ENCODE measurements at places on chromosomes 4 and X.

GRCh38 chrX:124747295-124747694 is 400.9 kb downstream of the SH2D1A start:
- DNase-seq = no peak

- DNase-seq = no peak
Measured at GRCh38 chr4:88503344-88503743, 20.2 kb downstream of the PYURF start.

DNA sequence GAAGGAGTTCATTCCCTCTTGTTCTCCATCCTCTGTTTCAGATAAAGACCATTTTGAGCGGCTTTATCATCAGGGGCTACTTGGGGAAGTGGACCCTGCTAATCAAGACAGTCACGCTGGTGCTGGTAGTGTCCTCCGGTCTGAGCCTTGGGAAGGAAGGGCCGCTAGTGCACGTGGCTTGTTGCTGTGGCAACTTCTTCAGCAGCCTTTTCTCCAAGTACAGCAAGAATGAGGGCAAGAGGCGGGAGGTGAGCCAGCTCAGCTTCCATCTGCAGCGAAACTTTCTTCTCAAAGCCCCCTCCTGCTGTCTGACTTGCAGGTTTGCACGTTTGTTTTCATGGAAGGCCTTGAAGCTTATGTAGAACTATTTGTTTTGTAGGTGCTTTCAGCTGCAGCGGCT is 49.5 kb downstream of the CLCN4 start:
- DNase-seq = no peak

- DNase-seq = no peak
Measured at GRCh38 chrX:10512741-10513140, 107.6 kb downstream of the MID1 start.

DNA sequence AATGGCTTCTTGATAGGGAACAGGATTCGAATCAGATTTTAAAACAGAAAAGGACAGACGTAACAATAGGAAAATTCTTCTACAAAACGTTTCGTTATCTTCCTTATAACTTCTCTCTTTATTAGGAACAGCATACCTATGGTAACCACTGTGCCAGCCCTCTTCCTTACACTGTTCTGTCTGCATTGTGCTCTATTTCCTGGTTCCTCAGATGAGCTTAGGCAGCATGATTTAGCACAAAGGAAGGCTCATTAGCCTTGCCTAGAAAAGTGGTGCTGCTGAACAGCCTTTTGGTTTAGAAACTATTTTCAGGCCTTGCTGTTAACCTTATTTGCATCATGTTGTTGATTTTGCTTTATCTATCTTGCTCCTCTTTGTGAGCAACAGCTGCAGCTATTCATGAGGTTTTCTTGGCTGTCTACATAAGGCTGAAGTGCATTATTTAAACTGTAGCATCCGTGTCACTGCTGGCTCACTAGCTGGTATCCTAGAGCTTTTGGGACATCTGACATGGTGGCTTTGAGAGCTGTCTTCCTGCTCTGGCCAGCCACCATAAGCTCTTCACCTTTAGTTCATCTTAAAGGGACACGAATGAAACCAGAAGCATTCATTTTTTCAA is 69.9 kb upstream of the NRK start:
- DNase-seq = no peak

DNA sequence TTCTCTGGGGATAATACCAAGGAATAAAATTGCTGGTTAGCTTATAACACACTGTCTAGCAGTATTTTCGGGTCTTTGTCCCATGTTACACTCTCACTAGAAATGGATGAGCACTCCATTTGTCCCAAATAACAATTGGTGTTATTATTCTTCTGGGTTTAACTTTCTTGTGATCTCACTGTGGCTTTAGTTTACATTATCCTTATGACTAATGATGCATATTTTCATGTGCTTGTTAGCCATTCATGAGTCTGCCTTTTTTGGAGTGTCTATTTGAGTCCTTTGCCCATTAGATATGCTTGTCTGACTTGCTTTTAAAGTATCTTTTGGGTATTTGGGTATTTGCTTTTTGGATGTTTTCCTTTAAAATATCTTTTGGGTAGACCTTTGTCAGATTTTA is 372.9 kb upstream of the TENM3 start:
- DNase-seq = no peak

- no peak for DNase-seq
Measured at GRCh38 chr4:8023696-8024033, 84.0 kb upstream of the AFAP1 start.

GRCh38 chr4:11634283-11634682 is 205.6 kb upstream of the HS3ST1 start:
- DNase-seq = no peak

DNA sequence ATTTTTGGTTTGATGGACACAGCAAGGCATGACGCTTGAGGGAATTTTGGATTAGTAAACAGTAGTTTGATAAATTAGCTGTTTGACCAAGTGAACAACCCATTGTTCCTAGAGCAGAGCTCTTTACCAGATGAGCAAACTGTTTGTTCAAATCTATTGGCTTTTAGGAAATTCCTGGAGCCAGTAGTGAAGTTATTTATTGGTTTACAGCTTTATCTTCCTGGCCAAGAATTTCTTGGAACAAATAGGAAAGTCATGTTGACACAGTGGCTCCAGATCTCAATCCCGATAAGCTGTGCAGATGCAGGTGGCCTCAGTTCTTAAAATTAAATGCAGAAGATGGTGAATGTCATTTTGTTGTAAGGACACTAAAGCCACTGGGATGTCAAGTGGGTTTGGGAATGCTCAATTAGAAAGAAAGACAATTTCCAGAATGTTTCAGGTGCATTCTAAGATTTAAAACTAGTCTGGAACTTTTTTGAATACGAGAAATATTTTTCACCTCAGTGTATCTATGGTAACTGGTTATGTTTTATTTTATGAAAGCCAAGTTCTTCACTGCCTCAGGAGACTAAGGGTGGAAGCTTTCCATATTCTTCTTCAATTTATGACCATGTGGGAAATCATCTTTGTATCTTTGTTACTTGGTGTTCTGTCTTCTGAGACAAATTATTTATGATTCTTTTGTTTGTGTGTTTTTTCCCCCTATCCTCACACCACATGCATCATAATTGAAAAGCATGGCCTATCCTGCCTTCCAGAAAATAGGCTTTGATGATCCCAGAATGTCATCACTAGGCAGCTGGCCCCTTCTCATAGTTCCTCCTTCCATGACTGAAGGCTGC is 554.5 kb downstream of the STIM2 start:
- no peak for DNase-seq

GRCh38 chr4:176464748-176465147 is 145.0 kb downstream of the SPCS3 start:
- no peak for DNase-seq

DNA sequence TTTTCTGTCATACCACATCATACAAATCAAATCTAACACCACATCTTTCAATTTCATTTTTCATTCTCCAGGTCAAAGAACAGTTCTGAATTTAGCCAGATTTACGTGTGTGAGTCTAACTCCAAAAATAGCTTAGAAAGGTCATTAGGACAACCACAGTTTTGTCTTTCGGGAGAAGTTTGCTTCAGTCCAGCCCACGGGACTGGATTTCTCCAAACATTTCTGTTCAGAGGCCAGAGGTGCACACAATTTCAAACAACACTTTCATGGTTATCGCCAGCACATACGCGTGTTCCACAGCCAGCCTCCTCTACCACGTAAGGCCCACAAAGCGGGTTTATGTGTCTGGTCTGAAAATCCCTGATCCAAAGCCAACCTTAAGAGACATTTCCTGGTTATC is 65.9 kb downstream of the VEGFC start:
- no peak for DNase-seq

DNA sequence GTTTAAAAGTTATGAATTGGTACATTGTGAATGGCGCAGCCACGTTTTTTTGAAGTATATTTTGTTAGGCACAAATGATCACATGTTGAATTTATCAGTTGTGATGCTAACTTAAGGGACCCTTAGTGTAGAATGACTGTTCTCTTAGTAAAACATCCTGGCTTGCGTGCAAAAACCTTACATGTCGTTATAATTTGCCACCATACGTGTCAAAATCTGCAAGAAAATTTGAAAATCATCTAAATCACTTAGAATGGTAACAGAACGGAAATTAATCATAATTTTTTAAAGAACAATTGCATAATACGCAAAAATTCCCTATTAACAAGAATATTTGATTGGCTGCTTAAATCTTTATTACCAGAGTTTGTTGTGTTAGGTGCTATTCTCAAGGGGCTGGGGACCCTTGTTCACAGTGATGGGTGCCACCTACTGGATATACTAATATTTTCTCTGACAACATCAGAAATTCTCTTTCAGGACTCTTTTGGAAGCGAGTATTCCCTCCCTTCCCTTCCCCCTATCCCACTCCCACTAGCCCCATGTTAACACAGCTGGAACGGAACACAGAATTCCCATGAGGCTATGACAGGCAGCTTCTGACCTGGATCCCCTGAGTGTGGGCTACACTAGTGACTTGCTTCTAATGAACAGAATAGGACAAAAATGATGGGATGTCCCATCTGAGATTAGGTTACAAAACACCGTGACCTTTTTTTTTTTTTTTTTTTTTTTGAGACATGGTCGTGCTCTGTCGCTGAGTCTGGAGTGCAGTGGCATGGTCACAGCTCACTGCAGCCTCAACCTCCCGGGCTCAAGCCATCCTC is 71.8 kb downstream of the SUPT20HL2 start:
- peak; percentile 18 for DNase-seq

DNA sequence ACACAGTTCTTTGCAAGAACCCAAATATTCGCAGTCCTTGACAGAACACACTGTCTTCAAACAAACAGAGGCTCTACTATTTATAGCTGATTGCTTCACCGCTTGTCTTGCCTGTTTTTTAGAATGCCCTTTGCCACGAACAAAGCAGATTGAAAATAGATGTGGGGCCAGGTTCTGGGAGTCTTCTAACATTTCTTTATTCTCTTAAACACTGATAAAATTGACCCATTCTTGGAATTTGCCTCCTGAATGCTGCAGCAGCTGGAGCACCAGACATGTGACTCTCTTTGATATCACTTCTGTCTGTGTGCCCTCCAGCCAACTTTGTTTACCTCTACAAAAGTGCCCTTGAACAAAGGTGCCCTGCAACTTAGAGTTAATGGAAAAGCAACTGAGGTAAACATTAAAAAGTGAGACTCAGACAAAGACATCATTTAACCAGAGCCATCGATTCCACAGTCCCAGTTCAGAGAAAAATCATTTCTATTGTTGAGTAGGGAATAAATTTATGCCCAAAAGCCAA is 64.2 kb upstream of the SPP1 start:
- peak; percentile 27 for DNase-seq

DNA sequence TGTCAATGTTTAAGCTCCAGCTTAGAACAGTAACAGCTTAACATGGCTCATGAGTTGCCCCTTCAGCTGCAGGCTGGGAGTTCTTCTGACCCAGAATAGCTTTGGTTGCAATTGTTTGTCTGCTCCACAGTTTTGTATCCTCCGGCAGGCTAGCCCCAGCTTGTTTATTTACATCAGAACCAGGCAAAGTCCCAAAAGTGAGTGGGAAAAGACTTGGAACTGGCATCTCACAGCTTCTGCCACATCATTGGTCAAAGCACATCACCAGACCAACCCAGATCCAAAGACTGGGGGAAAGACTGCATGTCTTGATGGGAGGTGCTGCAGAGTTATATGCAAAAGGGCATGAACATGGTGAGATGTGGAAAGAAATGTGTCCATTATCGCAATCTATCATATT is 231.2 kb upstream of the CPEB2 start:
- DNase-seq = peak; percentile 3

- no peak for DNase-seq
Measured at GRCh38 chrX:11351375-11352295, 58.4 kb downstream of the AMELX start.

DNA sequence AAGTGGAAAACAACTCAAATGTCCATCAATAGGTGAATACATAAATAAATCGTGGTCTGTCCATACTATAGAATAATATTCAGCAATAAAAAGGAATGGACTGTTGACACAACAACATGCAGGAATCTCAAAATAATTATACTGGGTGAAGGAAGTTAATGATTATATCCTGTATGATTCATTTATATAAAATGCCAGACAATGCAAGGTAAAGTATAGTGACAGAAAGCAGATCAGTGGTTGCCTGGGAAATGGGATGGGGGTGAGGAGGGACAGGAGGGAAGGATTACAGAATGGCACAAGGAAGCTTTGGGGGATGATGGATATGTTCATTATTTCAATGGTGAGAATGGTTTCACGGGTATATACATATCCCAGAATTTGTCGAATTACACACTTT is 12.3 kb downstream of the PYURF start:
- DNase-seq = no peak

DNA sequence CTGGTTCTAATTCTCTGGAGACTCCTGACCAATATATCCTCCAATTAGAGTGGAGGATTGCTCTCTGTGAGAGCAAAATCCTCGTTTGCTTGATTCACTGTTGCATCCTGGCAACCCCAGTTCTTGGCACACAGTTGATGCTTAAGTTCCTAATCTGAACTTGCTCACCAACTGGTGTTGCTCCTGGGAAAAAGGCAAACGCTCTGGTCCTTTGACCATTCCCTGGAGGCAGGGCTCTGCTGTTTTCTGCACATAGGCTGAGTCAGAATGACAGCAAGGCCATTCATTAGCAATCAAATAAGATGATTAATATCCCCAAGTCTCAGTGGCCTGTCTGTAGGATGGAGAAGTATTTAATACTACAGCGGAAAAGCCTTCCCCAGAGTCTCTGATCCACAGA is 172.7 kb upstream of the TBC1D9 start:
- no peak for DNase-seq

DNA sequence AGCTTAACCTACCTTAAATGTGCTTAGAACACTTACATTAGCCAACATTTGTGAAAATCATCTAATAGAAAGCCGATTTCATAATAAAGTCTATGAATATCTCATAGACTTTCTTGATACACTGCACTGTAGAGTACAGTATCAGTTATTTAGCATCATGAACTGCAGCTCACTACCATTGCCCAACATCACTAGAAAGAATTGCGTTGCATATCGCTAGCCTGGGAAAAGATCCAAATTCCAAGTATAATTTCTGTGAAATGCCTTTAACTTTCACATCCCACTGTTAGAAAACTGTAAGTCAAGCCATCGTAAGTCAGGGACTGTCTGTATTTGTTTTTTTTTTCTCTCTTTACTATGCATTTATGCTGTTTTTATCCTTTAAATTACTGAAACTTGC is 918.6 kb upstream of the PABPC4L start:
- DNase-seq = no peak

DNA sequence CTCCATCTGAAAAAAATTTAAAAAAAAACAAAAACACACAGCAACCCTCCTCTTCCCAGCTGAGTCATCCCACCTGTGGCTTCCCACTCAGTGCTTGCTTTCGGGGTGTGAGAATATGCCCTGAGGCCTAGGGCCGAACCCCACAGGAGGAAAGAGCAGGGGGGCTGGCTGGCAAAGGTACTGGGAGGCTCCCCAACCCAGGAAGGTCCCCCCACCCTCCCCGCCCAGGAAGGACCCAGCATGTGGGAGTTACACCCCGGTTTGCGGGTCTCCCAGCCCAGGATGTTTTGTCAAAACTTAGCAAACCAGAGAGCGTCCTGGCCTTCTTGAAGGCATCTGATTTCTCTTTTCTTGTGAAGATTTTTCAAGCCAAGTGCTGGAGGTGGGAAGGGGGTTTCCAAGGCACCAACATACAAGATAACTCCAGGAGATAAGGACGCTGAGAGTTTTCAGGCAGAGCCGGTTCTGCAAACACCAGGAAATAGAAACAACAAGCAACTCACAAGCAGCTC is 25.7 kb upstream of the CSF2RA start:
- DNase-seq = no peak

All from putamen (tissue), 1 donor.